ENCODE measurements at places on chromosomes 5 and 9.

- DNase-seq: no peak
Measured at GRCh38 chr5:76983468-76983867, 30.6 kb downstream of the CRHBP start.

DNA sequence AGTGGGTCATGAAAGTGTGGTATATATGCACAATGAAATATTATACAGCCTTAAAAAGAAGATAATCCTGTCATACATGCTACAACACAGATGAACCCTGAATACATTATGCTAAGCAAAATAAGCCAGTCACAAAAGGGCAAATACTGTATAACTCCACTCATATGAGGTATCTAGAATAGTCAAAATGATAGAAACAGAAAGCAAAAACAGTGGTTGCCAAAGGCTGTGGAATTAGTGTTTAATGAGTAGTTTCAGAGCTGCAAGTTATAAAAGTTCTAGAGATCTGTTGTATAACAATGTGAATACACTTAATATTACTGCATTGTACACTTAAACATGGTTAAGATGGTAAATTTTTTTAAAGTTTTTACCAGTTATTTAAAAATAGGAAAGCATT, 135.0 kb downstream of the OXCT1 start:
- DNase-seq: no peak

DNA sequence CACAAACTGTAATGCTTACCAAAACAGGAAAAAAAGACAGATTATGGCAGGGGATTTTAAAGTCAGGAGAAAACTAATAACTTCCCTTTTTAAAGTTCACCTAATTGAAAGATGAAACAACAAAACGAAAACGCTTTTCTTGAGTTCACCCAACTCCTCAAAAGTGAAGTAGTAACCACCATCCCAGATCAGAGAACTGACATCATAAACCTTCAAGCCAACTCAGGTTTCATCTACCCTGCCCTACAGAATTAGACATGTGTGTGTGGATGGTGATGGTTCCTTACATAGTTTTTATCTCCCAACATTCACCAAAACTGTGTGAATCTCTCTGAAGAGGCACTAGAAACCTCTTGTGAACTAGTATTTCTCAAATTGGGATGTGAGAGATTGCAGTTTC, 195.2 kb upstream of the PTGER4 start:
- DNase-seq: no peak

- DNase-seq: no peak
Measured at GRCh38 chr9:134518004-134518606, 123.5 kb upstream of the COL5A1 start.

DNA sequence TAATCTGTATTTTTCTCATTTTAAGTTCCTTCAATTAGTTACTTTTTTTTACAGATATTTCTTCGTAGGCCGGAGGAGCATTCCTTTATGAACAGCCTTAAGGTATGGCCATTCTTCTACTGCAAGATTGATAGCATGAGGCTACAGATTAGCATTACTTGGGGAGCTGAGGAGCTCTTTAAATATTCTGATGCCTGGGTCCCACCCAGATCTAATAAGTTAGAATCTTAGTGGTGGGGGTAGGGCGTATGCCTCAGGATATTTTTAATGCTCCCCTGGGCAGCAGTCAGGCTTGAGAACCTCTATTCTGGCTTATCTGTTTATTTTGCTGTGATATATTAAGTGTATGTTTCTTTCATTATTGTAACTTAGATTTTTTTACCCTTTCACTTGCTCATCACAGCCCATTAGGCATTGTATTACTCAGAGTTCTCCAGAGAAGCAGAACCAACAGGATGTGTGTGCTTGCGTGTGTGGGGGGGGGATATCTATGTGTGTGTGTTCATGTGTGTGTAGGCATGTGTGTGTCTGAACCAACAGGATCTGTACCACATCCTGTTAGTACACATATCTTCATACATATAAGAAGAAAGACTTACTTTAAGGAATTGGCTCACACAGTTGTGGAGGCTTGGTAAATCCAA, 91.8 kb upstream of the MTAP start:
- no peak for DNase-seq

DNA sequence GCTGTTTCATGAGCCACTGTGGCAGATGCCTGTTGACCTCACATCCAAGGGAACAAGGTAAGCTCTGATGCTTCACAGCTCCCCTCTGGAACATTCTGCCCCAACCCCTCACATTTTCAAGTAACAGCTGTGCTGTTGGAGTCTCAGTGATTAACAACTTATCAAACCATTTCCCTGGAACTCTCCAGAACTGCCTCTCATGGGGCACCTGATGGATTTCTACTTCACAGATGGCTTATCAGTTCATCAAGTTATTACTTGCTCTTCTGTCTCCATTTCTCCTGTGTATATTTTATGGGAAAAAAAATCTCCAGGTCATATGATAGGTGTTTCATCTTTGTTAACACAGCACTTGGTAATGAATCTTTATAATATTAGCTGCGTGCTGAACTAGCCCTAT, 322.4 kb downstream of the MAN2A1 start:
- no peak for DNase-seq

- DNase-seq: peak; percentile 52
Measured at GRCh38 chr5:59810041-59810440, 83.5 kb downstream of the PDE4D start.

Measured in stimulated activated CD4-positive, alpha-beta T cell treated with anti-CD3 and anti-CD28 coated beads, Interleukin-1b, Interleukin-23, amount 100 ng/mL, for 4 hours (primary cell).